Endothelial cell (in vitro differentiated cells): ENCODE measurements at places on chromosomes 2 and 18. TPM values are rescaled to one million over a fixed set of nuclear protein-coding genes. Genes with fewer than 3 reads are reported as not detected.
A peak's percentile ranks its signal among the peaks of the same experiment; 100 is the strongest.

The FBXO41 gene
- total RNA-seq = 2.1 TPM

The AMER3 gene
- total RNA-seq = 0.18 TPM

DNA sequence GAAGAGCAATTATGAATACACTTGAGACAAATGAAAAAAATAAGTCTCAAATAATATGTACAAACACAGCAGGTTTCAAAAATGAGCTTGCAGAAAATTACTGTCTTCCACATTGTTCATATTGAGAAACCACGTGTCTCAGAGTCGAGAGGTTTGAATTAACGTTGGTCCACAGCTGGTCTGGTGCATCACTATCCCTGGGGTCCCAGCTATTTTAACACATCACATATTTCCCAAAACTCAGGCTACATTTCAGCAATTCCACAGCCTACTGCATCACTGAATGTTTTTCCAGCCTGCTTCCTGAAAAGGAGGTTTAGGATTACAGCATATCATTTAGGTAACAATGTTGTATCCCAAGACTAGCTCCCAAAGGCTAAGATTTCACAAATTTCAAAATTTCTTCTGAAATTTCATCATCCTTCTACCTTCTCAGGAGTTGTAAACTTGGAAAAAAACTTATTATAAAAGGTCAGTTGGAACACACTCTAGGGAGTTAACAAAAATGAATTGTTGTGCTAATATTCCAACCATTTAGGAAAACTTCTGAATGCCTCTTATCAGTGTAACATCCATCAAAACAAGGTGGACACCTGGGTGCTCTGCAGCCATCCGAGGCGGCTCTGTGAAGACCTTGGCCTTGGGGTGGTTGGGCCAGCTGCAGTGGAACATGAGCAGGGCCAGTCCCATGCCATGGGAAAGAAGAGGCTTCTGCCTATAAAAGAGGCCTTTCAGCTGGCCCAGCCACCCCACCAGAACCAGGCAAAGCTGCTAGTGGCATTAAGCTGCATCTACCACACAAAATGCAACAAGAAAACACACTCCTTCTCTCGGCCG, 198.1 kb upstream of the RBBP8 start:
- no peak for DNase-seq
- H3K4me3 ChIP-seq = no peak overlapping the region
- H3K36me3 ChIP-seq = no peaks in the 10 kb centered on the region
- H3K27ac ChIP-seq = no peak overlapping the region

GRCh38 chr2:232892221-232892620, 22.2 kb downstream of the SNORC start:
- H3K4me1 ChIP-seq = peaks cover 12% of the 10 kb centered on the region
- peak overlapping the region; percentile 9 for H3K27ac ChIP-seq
- H3K4me3 ChIP-seq = no peak overlapping the region

- no peak overlapping the region for H3K27ac ChIP-seq
- peaks cover 5% of the 10 kb centered on the region for H3K27me3 ChIP-seq
- H3K4me3 ChIP-seq = no peak overlapping the region
- no peaks in the 10 kb centered on the region for H3K4me1 ChIP-seq
Measured at GRCh38 chr2:121297217-121297830, 12.3 kb upstream of the TFCP2L1 start.

DNA sequence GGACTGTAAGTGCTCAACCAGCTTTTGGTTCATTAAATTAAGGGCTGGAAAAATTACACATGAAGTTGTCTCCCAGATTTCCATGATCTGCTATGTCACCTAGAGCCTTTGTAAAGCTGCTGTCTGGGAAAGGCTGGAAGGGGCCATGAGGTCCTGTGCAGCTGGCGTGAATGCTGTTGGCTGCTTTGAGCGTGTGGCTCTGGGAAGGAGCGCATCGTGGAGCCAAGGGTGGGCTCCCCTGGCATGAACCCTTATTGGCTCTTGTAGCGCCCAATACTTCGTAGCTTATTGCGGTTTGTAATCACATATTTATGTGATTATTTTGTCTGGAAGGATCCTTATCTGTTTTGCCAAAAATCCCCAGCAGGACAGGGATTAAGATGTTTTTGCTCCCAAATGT, 70.5 kb upstream of the LMAN1 start:
- H3K4me1 ChIP-seq = no peaks in the 10 kb centered on the region
- H3K4me3 ChIP-seq = no peak overlapping the region
- no peaks in the 10 kb centered on the region for H3K27me3 ChIP-seq
- no peaks in the 10 kb centered on the region for H3K36me3 ChIP-seq
- no peak for DNase-seq

DNA sequence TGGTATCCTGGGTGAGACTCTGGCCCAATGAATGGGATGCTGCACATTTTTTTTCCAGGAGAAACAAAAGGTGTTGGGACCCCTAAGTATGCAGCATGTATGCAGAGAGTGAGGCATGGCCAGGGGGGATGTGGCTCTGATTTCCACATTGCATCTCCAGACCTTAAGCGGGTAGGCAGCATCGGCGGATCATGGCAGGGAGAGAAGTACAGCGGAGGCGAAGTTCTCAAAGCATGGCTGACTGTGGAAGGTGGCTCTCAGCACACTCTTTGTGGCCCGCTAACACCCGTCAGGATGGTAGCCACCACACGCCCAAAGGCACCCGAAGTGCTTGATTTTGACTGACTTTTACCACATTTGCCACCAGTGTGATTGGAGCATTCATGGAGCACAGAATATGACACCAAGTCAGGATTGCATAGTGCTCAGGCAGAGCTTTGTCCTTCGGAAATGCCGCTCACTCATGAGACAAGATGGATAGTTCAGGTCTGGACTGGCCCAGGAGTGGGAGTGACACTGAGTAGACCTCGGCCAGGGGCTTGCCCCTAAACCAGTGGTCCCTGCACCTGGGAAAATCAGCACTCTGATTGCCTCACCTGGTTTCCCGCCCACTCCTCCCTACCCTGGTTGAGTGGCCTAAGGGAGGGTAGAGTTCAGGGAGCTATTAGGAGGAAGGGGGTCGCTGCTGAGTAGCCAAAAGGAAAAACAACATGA, 14.2 kb downstream of the INPP4A start:
- H3K36me3 ChIP-seq = no peaks in the 10 kb centered on the region
- no peak for DNase-seq
- H3K27ac ChIP-seq = no peak overlapping the region
